CD4-positive, alpha-beta T cell treated with Interleukin-12 subunit alpha and Interleukin-12 subunit beta, for 1 hour (primary cell): ENCODE measurements at places on chromosomes 2 and 18.

- DNase-seq, result no peak
These were observed 5.5 kb downstream of the DCTN1 start for GRCh38 chr2:74374509-74375205.

- DNase-seq, result no peak
These were observed 75.5 kb downstream of the DTNB start for GRCh38 chr2:25597881-25598280.

DNA sequence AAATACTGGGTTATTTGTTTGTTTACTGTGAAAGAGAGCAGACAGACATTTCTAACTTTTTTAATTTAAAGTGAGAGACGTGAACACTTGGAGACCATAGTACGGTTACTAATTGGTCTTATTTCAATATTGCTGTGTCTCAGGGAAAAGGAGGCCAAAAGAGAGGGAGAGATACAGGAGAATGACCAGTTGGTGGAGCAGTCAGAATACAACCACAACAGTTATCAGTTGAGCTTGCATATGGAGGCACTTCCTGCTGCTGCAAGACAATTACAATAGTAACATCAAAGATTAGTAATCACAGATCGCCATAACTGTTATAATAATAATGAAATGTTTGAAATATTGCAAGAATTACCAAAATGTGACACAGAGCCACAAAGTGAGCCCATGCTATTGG is 58.2 kb downstream of the TWSG1 start:
- no peak for DNase-seq

DNA sequence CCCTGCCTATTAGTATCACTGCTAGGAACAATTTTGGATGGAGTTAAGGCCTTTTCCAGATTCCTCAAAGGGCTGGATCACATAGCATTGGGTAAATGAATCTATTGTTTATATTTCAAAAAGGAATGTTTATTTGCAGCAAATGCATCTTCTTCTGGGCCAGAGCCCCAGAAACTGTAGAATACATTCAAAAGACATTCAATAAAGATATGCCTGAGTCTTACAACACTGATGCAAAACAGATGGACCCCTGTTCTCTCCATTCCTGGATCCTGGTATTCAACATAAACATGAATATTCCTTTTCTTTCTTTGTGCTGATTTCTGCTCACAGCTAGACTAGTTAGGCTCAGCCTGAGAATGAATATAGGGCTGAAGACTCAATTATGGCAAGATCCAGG is 227.2 kb upstream of the KLHL29 start:
- no peak for DNase-seq

- DNase-seq, result no peak
These were observed 7.4 kb downstream of the CXCR4 start for GRCh38 chr2:136110526-136110925.

DNA sequence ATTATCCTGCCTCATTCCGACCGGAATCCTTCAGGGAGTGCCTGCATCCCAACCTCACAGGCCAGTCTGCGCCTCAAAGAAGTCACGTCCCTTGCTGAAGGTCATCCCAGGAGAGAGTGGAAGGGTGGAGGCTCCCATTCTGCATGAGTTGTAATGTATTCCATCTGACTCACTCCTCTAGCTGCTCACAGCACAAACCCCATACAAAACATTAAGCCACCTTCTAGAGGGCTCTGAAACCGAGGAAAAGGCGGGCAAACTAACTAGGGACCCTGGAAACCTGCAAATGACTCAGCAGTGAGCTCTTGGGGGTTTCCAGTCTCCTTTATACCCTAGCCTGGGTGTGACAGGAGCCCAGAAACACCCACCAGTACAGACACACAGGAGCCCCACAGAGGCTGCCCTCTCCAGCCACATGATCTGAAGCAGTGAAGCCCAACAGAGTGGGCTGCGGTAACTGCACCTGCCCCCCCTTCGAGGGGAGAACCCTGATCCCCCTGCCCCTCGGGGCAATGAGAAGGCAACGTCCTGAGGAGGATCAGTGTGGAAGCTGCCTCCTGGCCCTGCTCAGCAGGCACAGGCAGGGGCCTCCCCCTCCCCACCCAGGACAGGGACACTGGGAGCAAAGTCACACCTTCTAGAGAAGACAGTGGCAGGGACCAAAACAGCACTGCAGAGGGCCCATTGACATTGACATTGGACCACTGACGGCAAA is 69.3 kb upstream of the SNTG2 start:
- no peak for DNase-seq
